ENCODE measurements at places on chromosomes 5 and 9.

DNA sequence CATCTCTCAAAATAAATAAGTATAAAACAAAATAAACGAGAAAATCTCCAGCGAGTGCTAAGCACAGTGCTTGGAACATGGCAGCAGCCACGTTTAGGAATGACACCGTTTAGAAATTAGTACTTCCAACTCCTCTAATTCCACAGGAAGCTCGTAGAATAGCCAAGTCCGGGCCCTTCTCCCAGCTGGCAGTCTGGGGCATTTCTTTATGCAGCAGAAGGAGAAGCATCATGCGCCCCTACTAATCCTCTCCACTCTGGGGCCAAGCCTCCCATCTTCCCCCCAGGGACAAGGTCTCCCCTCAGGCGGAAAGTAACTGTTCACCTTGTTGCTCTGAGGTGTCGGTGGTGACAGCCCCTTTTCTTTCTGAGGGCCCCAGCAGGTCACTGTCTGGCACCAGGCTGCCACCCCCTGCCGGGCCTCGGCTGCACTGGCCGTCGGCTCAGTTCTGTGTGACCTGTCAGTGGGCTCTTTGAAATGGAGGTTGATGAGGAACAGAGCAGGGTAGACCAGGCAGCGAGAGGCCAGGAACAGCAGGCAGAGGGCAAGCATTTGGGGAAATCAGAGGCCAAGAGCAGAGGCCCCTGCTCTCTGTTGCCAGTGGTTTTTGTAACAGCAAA, 113.5 kb upstream of the WWC1 start:
- no peak for DNase-seq

DNA sequence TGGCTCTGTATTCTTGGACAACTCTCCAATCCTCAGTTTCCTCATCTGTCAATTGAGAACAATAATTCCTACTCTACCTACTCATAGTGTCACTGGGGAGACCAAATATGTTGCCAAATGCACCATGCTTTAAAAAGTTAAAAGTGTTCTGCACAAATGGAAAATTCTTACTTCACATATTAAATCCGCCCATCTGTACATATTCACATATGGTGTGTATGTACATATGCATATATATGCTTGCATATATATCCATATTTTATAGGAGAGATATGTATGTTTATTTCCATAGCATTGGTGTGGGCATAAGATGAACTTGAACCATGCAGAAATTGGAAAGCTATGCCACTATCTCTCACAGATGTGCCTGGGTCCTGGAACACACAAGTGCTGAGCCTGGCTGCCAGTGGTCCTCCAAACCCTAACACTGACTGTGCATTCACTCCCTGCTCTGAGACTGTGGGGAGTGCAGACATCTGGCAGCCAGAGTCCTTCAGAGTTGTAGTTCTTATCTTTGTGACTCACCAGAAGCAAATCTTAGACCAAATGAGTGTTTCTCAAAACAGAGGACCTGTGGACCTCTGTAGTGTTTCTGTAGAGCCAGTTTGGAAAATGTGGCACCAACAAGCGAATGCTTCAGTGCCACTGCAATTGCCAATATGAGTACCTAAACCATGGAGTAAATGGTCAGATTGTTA, 168.7 kb downstream of the GRIA1 start:
- peak; percentile 71 for DNase-seq

DNA sequence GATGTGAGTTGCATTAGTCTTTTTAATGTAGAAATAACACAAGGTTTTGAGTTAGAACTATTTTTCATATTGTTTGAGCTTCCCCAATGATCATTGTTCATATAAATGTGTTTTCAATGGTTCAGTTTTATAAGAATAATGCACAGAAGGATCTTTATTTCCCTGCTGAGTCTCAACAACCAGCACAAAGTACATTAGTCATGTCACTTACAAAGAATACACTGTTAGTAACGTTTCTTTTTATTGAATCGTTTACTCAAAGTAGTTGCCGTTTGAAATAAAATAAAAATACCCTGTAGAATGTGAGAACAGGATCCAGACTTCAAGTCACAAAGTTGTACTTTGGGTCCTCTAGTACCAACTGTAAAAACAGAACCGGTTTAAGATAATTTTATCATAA, 41.5 kb downstream of the ERCC8 start:
- no peak for DNase-seq

- no peak for DNase-seq
These were observed 27.1 kb upstream of the BASP1 start for GRCh38 chr5:17190242-17190778.

- no peak for DNase-seq
These were observed 78.6 kb downstream of the CFAP77 start for GRCh38 chr9:132488626-132489025.

DNA sequence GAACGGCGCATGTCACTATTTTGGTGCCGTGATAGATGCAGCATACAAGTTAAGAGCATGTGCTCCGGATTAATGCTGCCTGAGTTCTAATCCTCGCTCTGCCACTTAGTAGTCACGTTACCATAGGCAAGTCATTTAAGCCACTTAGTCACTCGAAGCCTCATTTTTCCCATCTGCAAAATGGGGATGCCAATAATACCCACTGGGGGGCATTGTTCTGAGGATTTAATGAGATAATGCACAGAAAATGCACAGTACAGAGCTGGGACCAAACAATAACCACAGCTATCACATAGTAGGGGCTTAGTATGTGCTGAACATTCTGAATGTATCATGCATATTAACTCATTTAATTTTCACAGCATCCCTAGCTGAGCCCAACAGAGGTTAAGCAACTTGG, 9.1 kb downstream of the NIPAL4 start:
- no peak for DNase-seq

DNA sequence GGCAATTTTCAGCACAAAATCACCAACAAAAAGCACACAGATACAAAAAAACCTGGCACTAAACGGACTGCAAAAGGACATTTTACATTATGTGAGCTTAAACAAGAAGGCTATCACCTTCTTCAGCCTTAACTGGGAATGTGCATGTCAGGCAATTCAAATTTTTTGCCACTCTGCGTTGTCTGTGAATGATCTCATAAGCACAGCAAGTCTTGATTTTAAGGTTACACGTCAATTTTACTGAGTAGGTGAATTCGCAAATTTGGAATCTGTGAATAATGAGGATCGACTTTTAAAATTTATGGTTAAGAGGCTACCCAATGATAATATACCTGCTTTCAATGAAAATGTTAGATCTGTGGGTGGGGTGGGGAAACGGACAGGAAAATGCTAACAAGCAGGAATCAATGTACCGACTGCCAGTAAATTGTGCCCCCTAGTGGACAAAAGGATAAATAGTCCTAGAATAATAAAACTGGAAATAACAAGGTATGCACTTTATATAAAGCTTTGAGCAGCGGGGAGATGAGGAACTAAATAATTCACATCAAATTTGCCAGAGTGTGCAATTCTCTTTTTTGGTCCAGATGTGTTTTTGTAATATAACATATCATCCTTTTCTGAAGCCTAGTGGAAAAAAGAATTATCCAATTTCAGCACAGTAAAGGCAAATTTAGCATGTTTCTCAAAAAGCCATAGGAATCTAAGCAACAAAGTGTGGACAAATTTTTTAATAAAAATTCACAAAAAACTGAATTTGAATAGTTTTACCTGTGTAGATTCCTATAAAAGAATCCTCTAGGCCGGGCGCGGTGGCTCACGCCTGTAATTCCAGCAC, 20.5 kb downstream of the EQTN start:
- DNase-seq, result no peak

DNA sequence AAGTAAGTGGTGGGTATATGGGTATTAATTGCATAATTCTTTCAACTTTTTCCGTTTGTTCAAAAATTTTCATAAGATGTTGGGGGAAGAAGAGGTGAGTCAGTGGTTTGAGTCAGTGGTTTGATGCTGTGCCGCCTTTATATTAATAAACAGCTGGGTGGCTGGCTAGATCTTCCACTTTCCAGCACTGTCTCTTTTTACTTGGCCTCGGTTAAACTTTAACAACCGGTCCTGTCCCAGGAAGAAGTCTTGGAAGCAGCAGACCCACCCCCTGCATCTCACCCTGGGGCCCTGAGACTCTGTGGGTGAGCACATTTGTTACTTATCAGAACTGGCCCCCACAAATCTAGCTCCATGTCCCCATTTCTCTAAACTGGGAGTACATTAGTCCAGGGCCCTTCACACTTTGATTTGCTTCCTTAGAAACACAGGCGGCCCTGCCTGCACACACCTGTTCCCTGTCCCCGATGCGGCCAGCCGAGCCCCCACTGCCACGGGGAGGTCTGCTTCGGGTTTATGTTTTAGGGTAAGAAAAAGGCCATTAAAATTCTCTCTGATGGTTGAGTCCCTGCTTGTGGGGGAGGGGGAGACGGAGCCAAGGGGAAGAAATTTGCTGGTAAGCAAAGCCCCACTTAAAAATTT, 90.7 kb downstream of the PTCH1 start:
- no peak for DNase-seq

DNA sequence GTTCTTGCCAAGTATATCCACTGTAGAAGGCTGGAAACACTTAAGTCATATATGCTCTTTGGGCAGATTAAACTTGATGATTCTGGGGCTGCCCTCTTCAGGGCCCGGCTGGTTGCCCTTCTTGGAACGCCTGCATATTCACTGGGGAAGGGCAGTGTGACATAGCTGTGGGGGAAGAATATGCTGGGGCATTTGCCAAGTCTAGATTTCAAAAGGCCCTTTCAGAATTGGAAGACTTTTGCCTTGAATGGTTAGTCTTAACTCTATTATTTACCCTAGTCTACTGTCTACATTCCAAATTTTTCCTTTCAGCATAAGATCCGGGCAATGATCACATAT, 161.2 kb upstream of the PITX1 start:
- DNase-seq, result no peak

DNA sequence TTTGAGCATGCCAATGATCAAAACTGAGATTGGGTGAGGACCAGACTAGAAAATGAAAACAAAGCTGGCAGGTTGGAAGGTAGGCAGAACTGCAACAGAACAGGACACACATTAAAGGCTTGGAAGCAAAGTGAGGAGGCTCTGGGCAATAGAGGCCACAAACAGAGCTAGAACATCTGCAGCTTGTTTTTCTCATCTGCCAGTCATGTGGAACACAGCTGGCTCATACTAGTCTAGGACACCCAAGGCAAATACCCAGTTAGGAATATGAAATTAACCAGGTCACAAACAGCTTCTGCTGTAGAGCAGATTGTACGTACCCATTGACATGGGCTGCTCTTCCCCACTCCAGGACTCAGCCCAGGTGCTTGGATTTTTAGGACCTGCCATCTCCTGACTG, 61.7 kb downstream of the SPEF2 start:
- DNase-seq, result no peak

DNA sequence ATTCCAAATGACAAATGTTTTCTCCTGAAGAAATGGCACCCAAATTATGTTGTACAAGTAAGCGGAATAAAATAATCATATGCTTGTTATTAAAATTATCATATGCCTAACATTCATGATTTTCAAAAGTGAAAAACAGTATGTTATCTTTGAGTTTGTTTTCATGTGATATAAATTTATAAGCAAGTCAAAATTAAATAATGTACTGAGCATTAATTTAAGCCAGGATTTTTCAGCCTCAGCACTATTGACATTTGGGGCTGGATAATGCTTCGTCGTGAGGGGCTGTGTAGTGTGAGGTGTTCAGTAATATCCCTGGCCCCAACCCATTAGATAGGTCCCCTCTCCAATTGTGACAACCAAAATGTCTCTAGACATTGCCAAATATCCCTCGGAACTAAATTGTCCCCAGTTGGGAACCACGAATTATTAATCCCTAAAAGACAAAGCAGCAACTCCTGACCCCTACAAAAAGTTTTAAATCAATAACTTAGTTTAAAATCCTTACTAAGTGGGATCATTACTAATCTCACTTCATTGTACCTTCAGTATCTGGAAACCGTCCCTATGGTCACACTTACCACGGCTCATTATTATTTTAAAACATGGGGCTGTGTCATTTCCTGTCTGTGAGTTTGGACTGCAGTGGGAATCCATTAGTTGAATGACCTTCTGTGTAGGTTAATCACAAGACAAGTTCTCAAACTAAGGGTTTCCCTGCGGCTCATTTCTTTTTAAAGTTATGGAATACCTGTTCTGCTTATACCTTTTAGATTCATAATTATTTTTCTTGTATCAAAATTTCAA, 1.3 kb upstream of the NNT start:
- DNase-seq, result peak; percentile 5

- no peak for DNase-seq
These were observed at the start of gene TXNDC8 for GRCh38 chr9:110337727-110338126. Gene TXNDC8, minus strand, starts transcription at chr9:110337863.

- DNase-seq, result no peak
These were observed at the start of gene MOB3B for GRCh38 chr9:27529316-27530278. Gene MOB3B, minus strand, starts transcription at chr9:27529814. Its CDS starts 74,264 bp downstream, at chr9:27455550.

DNA sequence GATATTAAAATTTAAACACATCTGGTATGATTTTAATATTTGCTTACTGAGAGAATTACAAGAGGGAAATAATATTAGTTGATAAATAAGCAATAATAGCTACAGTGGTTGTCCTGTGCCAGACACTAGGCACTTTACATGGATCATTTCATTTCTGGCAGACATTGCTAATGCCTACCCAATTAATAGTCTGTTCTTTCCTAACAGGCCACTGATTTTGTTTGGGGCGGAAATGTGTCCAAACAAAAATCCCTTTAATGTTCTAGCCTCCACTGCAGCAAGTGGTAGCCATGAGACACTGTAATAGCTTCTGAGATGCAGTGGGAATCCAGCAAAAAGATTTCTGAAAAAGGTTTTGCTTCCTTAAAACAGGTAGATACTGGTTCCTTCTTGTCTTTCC, 527.4 kb downstream of the CSNK1G3 start:
- DNase-seq, result no peak

DNA sequence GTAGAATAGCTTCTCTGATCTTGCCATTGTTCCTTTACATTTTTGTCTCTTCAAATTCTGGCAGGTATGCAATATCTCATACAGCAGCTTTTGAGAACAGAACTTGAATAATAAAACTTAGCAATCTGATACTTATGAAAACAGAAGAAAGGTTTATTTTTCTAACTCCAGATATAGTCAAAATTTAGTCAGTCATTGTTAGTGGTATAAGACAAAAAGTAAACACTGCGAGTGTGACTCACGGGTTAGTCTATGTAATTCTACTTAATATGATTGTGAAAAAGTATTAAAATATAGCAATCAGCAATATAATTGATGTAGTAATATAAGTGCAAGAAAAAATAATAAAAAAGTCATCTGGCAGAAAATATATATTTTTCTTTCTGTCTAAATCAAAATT, 910.4 kb downstream of the DNAH5 start:
- no peak for DNase-seq

Measured in non-pigmented ciliary epithelial cell (primary cell).